ENCODE measurements at places on chromosomes 16 and 17.
A peak's percentile ranks its signal among the peaks of the same experiment; 100 is the strongest.

DNA sequence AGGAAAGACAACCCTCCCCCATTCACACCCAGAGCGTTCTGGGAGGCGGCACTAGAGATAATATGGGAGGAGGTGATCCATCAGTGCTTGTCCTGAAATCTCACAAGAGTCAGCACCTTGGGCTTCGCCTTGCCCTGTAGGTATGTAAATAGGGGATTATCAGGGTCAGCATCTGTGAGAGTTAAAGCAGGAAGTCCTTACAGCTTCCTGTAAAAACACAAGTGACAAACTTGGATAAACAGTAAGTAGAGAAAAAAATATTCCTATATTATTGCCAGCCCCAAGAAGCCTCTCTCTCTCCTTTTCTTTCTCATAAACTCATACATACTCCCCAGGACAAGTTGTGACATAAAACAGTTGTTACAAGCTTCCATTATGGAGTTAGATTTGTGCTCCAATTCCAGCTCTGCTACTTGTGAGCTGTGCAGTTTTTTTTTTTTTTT, 187.7 kb downstream of the MAF start:
- H3K36me3 ChIP-seq, result no peaks in the 10 kb centered on the region
- no peaks in the 10 kb centered on the region for H3K4me1 ChIP-seq
- H3K27me3 ChIP-seq, result no peaks in the 10 kb centered on the region
- no peak overlapping the region for H3K4me3 ChIP-seq

DNA sequence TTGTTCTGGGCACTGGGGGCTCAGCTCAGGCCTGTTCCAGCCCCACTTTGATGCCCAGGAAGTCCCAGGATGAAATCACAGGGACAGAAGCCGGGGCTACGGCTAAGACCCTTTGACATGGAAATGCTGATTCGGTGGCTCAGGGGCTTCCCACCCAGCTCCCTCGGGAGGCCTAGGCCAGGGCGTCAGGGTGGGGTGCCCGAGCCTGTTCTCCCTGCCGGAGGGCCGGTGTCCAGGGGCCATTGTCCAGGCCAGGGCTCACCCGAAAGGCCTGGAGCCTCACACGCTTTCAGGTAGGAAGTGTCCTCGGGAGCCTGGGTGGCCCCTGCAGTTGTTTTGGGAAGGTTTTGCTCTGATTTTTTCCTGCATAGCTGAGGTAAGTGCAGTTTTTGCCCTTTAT, 34.0 kb downstream of the METRNL start:
- no peak for DNase-seq
- H3K36me3 ChIP-seq, result no peaks in the 10 kb centered on the region

DNA sequence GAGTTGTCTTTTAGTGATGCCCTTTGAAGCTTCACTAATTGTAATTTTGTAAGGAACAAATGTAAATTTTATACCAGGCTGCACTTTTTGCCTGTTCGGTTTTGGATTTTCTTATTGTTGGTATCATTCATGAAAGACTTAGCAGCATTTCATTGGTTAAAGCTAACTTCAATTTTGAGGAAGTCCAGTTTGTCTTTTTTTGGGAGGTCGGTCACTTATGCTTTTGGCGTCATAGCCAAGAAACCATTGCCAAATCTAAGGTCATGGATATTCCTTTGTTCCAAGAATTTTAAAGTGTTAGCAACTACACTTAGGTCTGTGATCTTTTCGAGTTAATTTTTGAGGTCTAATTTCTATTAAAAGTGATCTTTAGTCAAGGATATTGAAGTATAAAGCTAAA, 77.1 kb downstream of the PRKCA start:
- H3K27ac ChIP-seq, result no peak overlapping the region
- DNase-seq, result no peak
- no peaks in the 10 kb centered on the region for H3K27me3 ChIP-seq
- H3K4me3 ChIP-seq, result no peak overlapping the region
- peaks cover 8% of the 10 kb centered on the region for H3K4me1 ChIP-seq
- H3K36me3 ChIP-seq, result no peaks in the 10 kb centered on the region

- peaks cover 2% of the 10 kb centered on the region for H3K4me1 ChIP-seq
- H3K27ac ChIP-seq, result no peak overlapping the region
- no peak for DNase-seq
- H3K36me3 ChIP-seq, result no peaks in the 10 kb centered on the region
- no peaks in the 10 kb centered on the region for H3K27me3 ChIP-seq
- no peak overlapping the region for H3K4me3 ChIP-seq
Measured at GRCh38 chr17:78507526-78507925, 69.7 kb downstream of the DNAH17 start.

DNA sequence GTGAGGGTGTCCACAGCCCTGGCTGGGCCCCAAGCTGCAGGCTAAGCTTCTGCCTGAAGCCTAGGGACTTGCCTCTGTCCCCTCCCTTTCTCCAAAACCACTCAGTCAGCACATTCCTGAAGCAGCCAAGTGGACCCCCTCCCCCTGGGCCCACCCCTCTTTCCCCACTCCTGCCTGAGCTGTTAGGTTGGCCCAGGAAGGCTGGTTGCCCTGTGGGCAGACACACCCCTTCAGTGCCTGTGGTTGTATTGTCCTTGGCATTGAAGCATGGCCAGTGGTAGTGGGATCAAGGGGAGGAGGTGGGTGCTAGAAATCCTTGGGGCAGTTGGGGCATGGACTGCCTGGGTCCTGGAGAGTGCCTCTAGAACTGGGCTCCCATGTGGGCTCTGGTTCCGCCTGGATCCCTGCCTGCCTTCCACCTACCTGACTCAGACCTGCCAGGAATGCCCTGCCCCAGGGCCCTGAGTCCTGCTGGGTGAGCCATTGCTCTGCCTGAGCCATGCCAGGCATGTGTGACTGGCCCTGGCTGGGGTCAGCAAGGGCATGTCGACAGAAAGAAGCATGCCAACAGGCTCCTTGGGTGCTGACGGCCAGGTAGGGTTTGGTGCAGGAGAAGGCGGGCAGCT, 2.1 kb downstream of the TRAF4 start:
- peak overlapping the region; percentile 73 for H3K27ac ChIP-seq
- H3K4me3 ChIP-seq, result peak overlapping the region; percentile 95
- peaks cover 30% of the 10 kb centered on the region for H3K4me1 ChIP-seq

DNA sequence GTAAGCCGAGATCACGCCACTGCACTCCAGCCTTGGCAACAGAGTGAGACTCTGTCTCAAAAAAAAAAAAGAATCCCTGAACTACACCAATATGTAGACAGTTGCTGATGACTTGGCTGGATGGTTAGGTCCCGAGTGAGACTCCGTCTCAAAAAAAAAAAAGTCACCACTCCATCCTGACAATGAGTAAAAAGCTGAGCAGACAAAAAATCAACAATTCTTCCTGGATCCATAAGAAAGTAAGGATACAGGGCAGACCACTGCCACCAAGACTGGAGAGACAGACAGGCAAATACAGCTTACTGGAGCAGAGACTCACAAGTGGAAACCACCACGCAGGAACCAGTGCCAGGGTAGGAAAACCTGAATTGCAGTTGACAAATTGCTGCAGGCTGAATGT, 67.1 kb upstream of the ERCC4 start:
- no peak for DNase-seq
- no peaks in the 10 kb centered on the region for H3K4me1 ChIP-seq
- no peak overlapping the region for H3K27ac ChIP-seq
- no peaks in the 10 kb centered on the region for H3K27me3 ChIP-seq
- H3K36me3 ChIP-seq, result no peaks in the 10 kb centered on the region

DNA sequence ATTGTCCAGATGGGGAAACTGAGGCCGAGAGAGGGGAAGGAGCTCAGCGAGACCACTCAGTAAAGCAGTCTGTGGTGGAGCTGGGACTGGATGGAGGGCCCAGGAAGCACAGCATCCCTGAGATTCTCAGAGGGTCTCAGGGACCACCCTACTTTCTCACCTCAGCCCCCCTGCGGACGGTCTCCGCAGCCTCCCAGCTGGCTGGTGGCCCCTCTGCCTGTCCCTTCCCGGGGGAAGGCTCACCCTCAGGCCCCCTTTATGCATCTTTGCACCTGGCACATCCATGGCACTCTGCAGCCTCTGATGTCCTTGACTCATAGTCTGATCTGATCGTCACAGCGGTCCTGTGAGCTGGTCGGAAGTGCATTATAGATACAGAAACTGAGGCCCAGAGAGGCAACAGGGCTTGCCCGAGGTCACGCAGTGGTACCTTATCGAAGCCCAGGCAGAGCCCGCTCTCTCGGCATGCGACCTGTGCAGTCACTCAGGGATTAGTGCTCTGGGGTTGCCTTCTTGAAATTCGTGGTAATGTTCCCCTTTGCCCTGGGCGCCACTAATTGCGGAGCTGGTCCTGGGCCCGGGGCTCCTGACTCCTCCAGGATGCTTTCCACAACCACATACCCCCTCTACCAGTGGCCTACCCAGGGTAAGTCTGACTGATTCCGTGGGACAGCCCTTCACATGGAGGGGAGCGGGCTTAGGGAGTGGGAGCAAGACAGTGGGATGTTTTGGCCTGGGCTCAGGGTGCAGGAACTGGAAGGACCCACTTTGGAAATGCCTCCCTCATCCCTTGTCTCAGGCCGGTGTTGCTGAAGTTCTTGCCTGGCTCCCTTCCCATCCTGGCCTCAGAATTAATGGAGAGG, 24.4 kb downstream of the RAB11FIP4 start:
- H3K36me3 ChIP-seq, result no peaks in the 10 kb centered on the region
- peak overlapping the region; percentile 66 for H3K27ac ChIP-seq
- DNase-seq, result no peak
- peaks cover 45% of the 10 kb centered on the region for H3K4me1 ChIP-seq

GRCh38 chr16:26901196-26901861, 165.4 kb upstream of the C16orf82 start:
- H3K4me3 ChIP-seq, result no peak overlapping the region
- no peaks in the 10 kb centered on the region for H3K36me3 ChIP-seq
- H3K27me3 ChIP-seq, result no peaks in the 10 kb centered on the region
- no peak overlapping the region for H3K27ac ChIP-seq
- peaks cover 16% of the 10 kb centered on the region for H3K4me1 ChIP-seq

GRCh38 chr16:75022567-75022966, 23.7 kb downstream of the ZNRF1 start:
- no peak overlapping the region for H3K4me3 ChIP-seq
- no peak overlapping the region for H3K27ac ChIP-seq
- H3K4me1 ChIP-seq, result no peaks in the 10 kb centered on the region
- no peaks in the 10 kb centered on the region for H3K36me3 ChIP-seq
- H3K27me3 ChIP-seq, result no peaks in the 10 kb centered on the region

GRCh38 chr17:64938925-64939474, 19.7 kb upstream of the LRRC37A3 start:
- H3K27ac ChIP-seq, result no peak overlapping the region
- no peaks in the 10 kb centered on the region for H3K4me1 ChIP-seq
- DNase-seq, result peak; percentile 28
- no peaks in the 10 kb centered on the region for H3K27me3 ChIP-seq
- H3K36me3 ChIP-seq, result no peaks in the 10 kb centered on the region
